Naive thymus-derived CD8-positive, alpha-beta T cell (primary cell): ENCODE measurements at places on chromosomes 1 and 21.

- DNase-seq: no peak
Observed at GRCh38 chr1:235045034-235045690, 83.5 kb downstream of the TOMM20 start.

GRCh38 chr1:184615301-184615700 is 139.4 kb downstream of the EDEM3 start:
- no peak for DNase-seq

GRCh38 chr1:28249866-28250295 is 9.4 kb upstream of the SESN2 start:
- no peak for DNase-seq

- DNase-seq: no peak
Observed at GRCh38 chr21:40976198-40977109, 129.5 kb upstream of the DSCAM start.

DNA sequence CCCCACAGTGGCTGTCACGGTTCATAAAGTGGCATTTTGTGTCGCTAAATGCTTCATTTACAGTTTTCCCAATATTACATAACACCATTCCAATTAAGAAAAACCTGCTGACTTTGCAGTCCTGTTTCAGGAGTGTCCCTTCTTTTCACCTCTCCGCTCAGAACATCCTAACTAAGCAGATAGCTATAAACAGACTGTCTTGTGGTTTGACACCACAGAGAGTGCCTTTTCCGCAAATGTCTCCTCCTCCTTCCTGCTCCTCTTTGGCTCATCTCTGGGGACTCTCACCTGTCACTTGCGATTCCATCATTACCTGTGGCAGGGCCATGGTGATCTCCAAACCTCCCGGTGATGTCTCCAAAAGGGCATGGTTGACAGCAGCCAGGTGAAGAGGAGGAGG is 119.0 kb downstream of the CNIH3 start:
- no peak for DNase-seq

- DNase-seq: no peak
Observed at GRCh38 chr1:3850857-3851256, 6.2 kb downstream of the CEP104 start.

- DNase-seq: no peak
Observed at GRCh38 chr21:25956993-25957714, 213.4 kb downstream of the APP start.

DNA sequence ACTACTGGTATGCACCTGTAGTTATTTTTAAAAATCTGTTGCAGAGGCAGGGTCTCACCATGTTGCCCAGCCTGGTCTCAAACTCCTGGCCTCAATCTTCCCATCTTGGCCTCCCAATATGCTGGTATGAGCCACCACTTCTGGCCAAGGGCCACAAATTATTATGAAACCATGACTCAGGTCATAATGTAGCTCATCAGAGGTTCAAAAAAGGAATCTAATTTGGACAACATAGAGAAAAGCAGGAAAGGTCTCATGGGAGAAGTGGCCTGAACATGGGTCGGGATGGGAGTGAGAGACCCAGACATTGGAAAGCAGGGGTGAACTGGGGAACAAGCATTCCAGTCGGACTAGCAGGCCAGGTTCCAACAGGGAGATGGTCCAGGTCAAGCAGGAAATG is 45.2 kb upstream of the C1orf198 start:
- DNase-seq: no peak

GRCh38 chr1:54874079-54874830 is 12.7 kb downstream of the DHCR24 start:
- no peak for DNase-seq

DNA sequence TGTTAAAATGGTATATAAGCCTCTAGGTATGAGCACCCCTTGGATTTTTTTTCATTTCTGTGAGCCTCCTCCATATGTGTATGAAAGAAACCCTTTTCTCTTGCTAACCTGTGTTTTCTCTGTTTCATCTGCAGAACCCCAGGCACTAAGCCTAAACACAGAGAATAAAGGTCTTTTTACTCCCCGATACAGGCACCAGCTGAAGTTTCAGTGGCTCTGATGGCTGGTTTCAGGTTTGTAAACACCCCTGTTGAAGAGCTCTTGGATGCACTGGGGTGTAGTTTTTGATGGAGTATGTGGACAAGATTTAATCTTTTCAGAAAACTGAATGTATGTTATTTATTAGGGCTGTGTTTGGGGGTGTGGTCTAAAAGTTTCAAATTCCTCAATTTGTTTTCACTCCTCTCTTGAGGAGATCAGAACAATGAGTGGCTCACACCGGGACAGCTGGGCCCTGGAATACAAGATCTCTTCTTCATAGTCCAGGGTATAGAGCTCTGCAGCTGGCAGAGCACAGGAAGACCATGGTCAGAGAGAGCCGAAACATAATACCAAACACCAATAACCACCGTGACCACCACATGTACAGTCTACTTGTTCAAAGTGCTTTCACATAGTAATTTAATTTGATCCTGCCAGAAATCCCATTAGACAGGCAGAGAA is 50.2 kb upstream of the VTCN1 start:
- DNase-seq: no peak

GRCh38 chr1:95229037-95229436 is 5.0 kb upstream of the RWDD3 start:
- DNase-seq: no peak

DNA sequence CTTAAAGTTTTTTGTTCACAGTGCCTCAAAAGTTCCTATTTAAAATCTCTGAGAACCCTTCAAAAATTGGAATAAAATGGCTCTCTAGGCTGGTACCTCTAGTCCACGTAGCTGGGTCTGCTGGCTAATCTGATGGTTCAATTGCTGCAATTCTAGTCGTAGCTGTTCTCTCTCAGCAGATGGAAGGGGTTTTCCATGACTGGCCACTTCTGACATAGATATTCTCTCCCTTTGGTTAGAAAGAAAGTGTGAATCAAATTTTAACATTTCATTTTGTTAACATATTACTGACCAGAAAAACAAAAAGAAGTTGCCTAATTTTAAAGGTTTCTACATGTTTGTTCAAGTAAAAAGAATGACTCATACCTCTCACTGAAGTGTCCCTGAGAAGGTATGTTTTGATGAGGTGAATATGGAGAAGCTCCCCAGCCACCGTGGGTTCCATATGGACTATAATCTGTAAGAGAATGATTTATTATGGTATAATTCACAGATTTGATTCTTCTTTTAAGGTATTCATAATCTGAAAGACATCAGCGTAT is 29.3 kb upstream of the SERPINC1 start:
- DNase-seq: no peak

- no peak for DNase-seq
Observed at GRCh38 chr1:15937706-15938168, 38.2 kb downstream of the ZBTB17 start.
